Right cardiac atrium (tissue), 5 donors: ENCODE measurements at places on chromosomes 16 and 17. TPM values are rescaled to one million over a fixed set of nuclear protein-coding genes. Genes with fewer than 3 reads are reported as not detected.

MT3 gene
- 24.7 TPM for polyA plus RNA-seq

ODAD4 gene
- 0.72 TPM for polyA plus RNA-seq

TSPAN10 gene
- 0.27 TPM for polyA plus RNA-seq

SHCBP1 gene
- 0.27 TPM for polyA plus RNA-seq

ZNF205 gene
- polyA plus RNA-seq: 10.9 TPM

OR3A3 gene
- not detected for polyA plus RNA-seq

KRT32 gene
- polyA plus RNA-seq: not detected

ASIC2 gene
- polyA plus RNA-seq: not detected

TK2 gene
- 18.2 TPM for polyA plus RNA-seq

KRT9 gene
- polyA plus RNA-seq: not detected

TRIM65 gene
- polyA plus RNA-seq: 7.9 TPM

KCNJ16 gene
- polyA plus RNA-seq: not detected

PGAP6 gene
- polyA plus RNA-seq: 33.2 TPM

NXN gene
- polyA plus RNA-seq: 11.6 TPM

MARCHF10 gene
- 0.20 TPM for polyA plus RNA-seq

ATMIN gene
- 9.4 TPM for polyA plus RNA-seq

SOX15 gene
- 7.0 TPM for polyA plus RNA-seq

NAE1 gene
- polyA plus RNA-seq: 26.2 TPM
